Activated T-helper 2 cell treated with anti-CD3 and anti-CD28 coated beads, Interferon-gamma antibody, Interleukin-2, Interleukin-4, amounts not matched to agents 10 μg/mL and 5 μg/mL and 100 μg/mL, durations not matched to agents 14 hours and 24 hours and 36 hours (primary cell): ENCODE measurements at places on chromosomes 12 and 14. TPM values are rescaled to one million over a fixed set of nuclear protein-coding genes. Genes with fewer than 3 reads are reported as not detected.
A peak's percentile ranks its signal among the peaks of the same experiment; 100 is the strongest.

GRCh38 chr12:117860111-117860510 is 108.7 kb downstream of the KSR2 start:
- no peaks in the 10 kb centered on the region for H3K36me3 ChIP-seq
- no peak overlapping the region for H3K4me3 ChIP-seq
- peaks cover 1% of the 10 kb centered on the region for H3K27me3 ChIP-seq
- no peak overlapping the region for H3K27ac ChIP-seq
- DNase-seq: no peak
- H3K4me1 ChIP-seq: no peaks in the 10 kb centered on the region

DNA sequence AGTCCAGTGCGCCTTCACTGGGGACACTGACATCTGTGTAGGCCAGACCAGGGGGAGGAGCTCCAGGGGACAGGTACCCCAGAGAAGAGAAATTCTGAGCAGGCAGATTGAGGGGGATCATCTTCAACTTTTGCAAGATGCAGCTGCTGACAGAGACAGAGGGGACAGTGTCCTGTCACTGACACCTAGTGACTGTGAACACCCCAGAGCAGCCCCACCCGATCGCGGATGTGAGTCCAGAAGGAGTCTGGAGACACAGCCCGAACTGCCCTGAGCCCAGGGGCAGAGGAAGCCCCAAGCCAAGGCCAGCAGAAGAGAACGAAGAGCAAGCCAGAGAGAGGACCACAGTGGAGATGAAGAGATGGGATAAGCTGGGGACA is 21.7 kb upstream of the LRTM2 start:
- no peaks in the 10 kb centered on the region for H3K27me3 ChIP-seq
- no peaks in the 10 kb centered on the region for H3K36me3 ChIP-seq
- peaks cover 5% of the 10 kb centered on the region for H3K4me1 ChIP-seq
- H3K4me3 ChIP-seq: no peak overlapping the region
- DNase-seq: peak; percentile 7

DNA sequence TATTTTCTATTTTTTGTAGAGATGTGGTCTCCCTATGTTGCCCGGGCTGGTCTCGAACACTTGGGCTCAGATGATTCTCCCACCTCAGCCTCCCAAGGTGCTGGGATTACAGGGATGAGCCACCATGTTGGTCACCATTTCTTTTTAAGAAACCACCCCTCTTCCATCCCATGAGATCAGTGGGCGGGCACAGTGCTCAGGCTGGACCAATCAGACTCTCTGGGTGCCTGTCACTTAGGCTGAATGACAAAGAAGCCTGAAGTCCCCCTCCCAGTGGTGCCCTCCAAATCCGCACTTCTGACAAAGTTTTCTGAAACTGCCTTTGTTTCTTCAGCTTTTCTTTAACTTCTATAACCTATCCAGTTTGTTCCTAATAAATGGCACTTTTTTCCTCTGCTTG is 48.2 kb downstream of the CALM1 start:
- no peak for DNase-seq
- no peak overlapping the region for H3K4me3 ChIP-seq
- no peaks in the 10 kb centered on the region for H3K36me3 ChIP-seq

- peak overlapping the region; percentile 93 for H3K27ac ChIP-seq
- no peaks in the 10 kb centered on the region for H3K27me3 ChIP-seq
- peaks cover 38% of the 10 kb centered on the region for H3K36me3 ChIP-seq
- no peak for DNase-seq
- H3K4me3 ChIP-seq: peak overlapping the region; percentile 95
These were observed 484 bp downstream of the ALKBH1 start for GRCh38 chr14:77707355-77707723.

DNA sequence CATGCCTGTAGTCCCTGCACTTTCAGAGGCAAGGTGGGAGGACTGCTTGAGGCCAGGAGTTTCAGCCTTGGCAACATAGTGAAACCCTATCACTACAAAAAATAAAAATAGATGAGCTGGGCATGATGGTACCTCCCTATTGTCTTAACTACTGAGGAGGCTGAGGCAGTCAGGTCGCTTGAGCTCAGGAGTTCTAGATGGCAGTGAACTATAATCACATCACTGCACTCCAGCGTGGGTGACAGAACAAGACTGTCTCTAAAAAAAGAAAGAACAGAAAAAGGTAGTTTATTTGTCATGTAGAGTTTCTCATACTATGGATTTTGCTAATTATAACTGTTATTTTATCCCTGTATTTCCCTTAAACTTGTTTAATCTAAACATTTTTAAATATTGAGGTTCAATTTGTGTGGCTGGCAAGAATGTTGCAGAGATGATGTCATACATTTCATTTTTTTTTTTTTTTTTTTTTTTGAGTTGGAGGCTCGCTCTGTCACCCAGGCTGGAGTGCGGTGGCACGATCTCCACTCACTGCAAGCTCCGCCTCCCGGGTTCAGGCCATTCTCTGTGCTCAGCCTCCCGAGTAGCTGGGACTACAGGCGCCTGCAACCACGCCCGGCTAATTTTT is 39.7 kb upstream of the ATF7IP start:
- H3K27ac ChIP-seq: no peak overlapping the region
- no peak for DNase-seq
- H3K27me3 ChIP-seq: no peaks in the 10 kb centered on the region
- H3K4me3 ChIP-seq: no peak overlapping the region

DNA sequence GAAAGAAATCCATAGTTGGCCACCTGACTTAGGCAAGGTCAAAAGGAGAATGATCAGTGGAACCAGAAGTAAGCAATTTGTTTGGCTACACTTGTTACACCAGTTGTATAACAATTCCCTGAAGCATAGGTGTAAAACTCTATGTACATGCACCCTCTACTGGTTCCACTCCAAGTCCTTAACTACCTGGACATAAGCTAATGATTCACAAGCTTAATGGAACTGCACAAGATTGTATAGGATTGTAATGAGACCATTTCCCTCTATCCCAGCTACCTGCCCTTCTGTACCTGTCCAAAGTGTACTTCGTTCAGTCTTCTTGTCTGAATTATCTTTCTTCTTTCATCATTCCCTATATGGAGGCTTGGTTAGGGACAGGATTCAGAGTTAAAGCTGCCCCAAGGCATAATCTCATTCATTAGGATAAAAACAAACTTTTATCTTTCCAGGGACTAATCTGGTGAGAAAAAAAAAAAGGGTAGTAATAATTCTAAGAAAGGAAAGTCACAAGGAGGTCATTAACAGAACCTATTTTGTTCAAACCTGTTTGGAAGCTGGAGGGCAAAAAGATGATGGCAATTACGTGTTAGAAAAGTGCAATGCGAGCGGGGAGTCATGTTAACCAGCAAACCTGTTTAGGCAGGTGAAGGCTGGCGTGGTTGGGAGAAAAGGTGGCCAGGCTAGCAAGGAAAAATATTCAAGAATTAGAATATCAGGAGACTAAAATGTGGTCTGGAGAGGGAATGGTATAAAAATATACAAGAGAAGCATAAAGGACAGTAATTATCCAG is 2.8 kb upstream of the TMEM52B start:
- H3K27ac ChIP-seq: no peak overlapping the region
- H3K27me3 ChIP-seq: peaks cover 34% of the 10 kb centered on the region
- H3K4me3 ChIP-seq: no peak overlapping the region
- H3K36me3 ChIP-seq: no peaks in the 10 kb centered on the region

SERPINA4 gene
- not detected in 2 replicates for total RNA-seq

DNA sequence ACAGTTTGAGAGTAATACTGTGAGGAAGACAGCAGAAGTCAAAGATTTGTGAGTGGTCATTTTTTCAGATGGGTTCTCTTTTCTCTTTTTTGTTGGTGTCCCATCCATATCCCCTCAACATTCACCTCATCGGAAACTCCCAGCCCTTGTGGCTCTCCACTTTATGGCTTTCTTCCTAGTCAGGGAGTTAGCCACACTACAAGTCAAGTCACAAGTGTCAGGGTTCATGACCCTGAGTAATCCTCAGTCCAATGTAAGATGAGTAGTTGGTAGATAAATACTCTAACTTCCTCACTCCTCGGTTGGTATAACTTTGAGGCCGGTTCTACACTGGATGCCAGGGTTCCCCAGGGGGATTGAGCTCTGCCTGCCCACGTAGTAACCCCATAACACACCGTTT is 41.4 kb downstream of the PTGER2 start:
- no peak overlapping the region for H3K27ac ChIP-seq
- no peak overlapping the region for H3K4me3 ChIP-seq
- H3K36me3 ChIP-seq: peaks cover 28% of the 10 kb centered on the region
- no peaks in the 10 kb centered on the region for H3K27me3 ChIP-seq
- no peak for DNase-seq
- H3K4me1 ChIP-seq: peaks cover 58% of the 10 kb centered on the region

GRCh38 chr12:121926874-121927706 is 8.7 kb downstream of the CFAP251 start:
- peaks cover 4% of the 10 kb centered on the region for H3K4me1 ChIP-seq
- H3K36me3 ChIP-seq: no peaks in the 10 kb centered on the region
- no peak overlapping the region for H3K4me3 ChIP-seq
- H3K27ac ChIP-seq: no peak overlapping the region
- H3K27me3 ChIP-seq: no peaks in the 10 kb centered on the region

KRT79 gene
- total RNA-seq: not detected in 2 replicates

DNA sequence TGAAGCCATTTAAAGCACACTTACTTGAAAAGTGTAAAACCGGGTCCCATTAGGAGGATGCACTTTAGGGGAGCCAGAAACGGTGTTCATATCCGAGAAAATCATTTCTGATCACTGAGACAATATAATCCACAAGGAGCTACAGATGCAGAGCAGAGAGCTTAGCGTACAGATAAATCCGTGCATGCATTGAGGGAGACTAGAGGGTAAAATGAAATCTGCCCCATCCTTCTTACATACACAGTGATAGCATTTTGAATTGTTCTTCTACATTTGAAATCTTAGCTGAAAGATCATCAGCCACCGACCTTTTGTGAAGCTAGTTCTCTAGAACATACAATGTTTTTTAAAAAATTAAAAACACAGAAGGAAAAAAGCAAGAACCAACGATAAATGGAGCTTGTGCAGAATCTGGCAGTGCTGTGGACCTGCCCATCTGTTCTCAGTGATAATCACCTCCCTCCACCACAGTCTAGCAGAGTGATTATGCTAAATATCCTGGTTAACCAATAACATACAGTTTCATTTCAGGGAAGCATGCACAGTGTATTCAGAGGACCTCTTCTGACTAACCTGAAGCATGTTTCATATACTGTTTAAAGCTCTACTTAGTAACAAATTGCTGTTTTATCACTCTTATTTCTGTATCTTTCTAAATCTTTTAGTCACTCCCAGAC is 161.1 kb downstream of the PPFIA2 start:
- H3K4me3 ChIP-seq: no peak overlapping the region
- DNase-seq: no peak
- H3K36me3 ChIP-seq: no peaks in the 10 kb centered on the region
- no peak overlapping the region for H3K27ac ChIP-seq

DEPDC4 gene
- 1.7 and 1.8 TPM in 2 replicates for total RNA-seq

DNA sequence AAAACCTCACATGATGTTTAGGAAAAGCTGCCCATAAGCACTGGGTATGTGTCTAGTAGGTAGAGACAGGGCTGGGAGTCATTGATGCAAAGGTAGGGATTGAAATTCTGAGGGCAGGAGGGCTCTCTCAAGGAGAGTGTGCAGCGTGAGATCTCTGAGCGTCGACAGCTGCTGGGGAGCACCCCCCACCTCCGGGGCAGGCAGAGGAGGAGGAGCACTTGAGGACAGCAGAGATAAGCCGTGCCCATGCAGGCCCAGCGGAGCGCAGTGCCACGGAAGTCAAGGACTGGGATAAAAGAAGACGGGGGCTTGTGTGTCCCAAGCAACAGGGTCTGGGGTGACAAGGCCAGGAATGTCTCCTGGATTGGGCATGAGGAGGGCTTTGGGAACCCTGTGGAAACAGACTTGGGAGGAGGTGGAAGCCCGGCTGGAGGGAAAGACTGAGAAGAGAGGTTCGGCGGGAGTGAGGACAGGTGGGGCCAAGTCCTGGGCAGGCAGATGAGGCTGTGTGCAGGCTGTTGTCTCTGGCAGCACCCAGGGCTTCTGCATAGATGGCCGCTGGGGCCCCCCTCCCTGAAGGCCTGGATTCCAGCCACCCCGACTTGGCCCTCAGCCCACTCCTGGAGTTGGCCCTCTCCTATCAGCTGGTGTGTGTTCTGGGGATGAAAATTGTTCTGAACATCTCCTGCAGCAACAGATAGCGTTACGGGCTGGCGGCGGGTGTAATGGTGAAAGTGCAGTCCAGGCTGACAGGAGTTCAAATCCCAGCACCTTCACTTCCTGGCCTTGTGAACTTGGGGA is 1.9 kb downstream of the CACNA2D4 start:
- H3K36me3 ChIP-seq: no peaks in the 10 kb centered on the region
- peak overlapping the region; percentile 74 for H3K27ac ChIP-seq
- no peak for DNase-seq
- H3K4me1 ChIP-seq: peaks cover 18% of the 10 kb centered on the region

GRCh38 chr14:102089621-102090343 is 2.9 kb upstream of the HSP90AA1 start:
- H3K27me3 ChIP-seq: no peaks in the 10 kb centered on the region
- H3K4me3 ChIP-seq: peak overlapping the region; percentile 89
- H3K36me3 ChIP-seq: peaks cover 16% of the 10 kb centered on the region
- peaks cover 29% of the 10 kb centered on the region for H3K4me1 ChIP-seq
- DNase-seq: no peak
- H3K27ac ChIP-seq: peak overlapping the region; percentile 38

GRCh38 chr12:123069436-123070266 is 81.2 kb downstream of the PITPNM2 start:
- no peaks in the 10 kb centered on the region for H3K27me3 ChIP-seq
- no peak overlapping the region for H3K4me3 ChIP-seq
- H3K36me3 ChIP-seq: no peaks in the 10 kb centered on the region

CCDC184 gene
- 0.34 and 0.64 TPM in 2 replicates for total RNA-seq

DNA sequence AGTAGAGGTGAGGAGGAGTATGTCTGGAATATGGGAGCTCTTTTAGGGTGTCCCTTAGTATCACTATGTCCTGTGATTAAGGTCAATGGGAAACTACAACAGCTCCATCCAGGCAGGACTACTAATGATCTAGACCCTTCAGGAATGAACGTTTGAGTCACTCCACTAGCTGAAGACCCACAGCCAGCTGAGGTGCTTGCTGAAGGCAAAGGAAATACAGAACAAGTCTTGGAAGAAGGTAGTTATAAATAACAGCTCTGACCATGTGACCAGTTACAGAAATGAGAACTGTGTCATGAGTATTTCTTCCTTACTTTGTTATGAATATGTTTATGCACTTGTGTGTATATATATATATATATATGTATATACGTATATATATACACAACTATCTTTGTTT is 40.5 kb upstream of the USP44 start:
- H3K36me3 ChIP-seq: no peaks in the 10 kb centered on the region
- no peak overlapping the region for H3K27ac ChIP-seq
- no peaks in the 10 kb centered on the region for H3K4me1 ChIP-seq
- no peak overlapping the region for H3K4me3 ChIP-seq

- H3K27ac ChIP-seq: no peak overlapping the region
- H3K27me3 ChIP-seq: no peaks in the 10 kb centered on the region
- no peak for DNase-seq
These were observed 79.3 kb upstream of the TSPAN8 start for GRCh38 chr12:71237128-71237527.

WSCD2 gene
- total RNA-seq: not detected in 2 replicates

DNA sequence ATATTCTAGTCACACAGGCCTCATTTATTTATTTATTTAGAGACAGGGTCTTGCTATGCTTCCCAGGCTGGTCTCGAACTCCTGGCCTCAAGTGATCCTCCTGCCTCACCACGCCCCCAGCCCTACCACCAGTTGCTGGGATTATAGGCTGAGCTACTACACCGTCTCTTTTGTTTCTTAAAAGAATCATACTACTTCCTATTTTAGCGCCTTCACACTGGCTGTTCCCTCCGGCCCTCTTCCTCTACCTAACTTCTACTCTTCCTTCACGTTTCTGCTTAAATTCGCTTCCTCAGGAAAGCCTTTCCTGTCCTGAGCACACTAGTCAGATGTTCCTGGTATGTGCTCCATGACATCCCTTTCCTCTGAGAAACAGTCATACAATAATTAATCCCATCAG is 6.4 kb upstream of the MRPL42 start:
- no peak overlapping the region for H3K27ac ChIP-seq
- H3K4me1 ChIP-seq: no peaks in the 10 kb centered on the region
- no peak for DNase-seq
- peaks cover 4% of the 10 kb centered on the region for H3K27me3 ChIP-seq
- no peaks in the 10 kb centered on the region for H3K36me3 ChIP-seq
- no peak overlapping the region for H3K4me3 ChIP-seq
